ENCODE measurements at places on chromosomes 1 and 21.

- peak; percentile 33 for DNase-seq
These were observed 18.6 kb downstream of the USP24 start for GRCh38 chr1:55196433-55197035.

- no peak for DNase-seq
These were observed 345.2 kb upstream of the CAMK1G start for GRCh38 chr1:209238356-209238755.

GRCh38 chr1:86862920-86863319, 51.0 kb downstream of the SELENOF start:
- DNase-seq: no peak

DNA sequence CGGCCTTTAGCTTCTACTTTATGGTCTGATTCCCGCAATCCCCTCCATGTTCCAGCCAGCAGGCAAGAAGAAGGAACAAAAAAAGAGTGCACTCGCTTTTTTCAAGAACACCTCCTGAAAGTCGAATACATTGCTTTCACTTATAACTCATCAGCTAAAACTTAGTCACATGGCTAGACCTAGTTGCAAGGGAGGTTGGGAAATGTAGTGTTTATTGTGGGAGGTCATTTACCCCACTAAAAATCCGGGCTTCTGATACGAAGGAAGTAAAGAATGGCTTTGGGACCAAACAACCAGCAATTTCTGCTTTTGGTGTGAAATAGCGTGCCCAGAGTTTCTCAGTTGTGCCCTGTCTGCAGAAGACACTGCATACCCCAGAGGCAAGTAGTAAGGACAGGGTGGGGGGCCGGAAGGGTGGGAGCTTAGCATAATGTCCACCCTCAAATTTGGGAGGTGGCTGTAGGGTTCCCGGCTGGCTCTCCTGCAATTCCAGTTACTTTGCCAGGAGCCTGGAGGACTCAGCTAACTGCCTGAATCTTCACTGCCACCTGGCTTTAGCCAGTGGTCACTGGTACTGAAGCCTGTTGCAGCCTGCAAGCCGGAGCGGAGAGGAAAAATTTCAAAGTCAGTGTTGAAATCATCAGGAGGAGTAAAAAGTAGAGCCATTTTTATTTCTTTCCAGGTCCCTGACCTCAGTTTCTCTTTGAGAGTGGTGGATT, 57.7 kb upstream of the F3 start:
- no peak for DNase-seq

DNA sequence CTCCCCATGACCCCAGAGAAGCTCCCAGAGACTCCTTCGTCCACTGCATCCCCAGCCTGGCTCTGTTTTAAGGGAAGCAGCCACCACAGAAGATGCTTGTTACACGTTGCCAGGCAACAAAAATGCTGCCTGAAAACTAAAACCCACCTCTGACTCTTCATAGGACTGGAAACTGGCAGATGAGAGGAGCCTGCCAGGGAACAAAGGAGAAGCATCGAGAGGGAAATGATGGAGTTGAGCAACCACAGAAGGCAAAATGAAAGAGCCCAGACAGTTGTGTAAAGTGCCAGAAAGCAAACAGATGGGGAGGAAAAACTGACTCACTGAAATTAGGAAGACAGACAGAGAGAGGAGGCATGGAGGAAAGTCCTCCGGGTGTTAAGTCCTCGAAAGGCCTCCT, 118.4 kb downstream of the KCNN3 start:
- peak; percentile 82 for DNase-seq

DNA sequence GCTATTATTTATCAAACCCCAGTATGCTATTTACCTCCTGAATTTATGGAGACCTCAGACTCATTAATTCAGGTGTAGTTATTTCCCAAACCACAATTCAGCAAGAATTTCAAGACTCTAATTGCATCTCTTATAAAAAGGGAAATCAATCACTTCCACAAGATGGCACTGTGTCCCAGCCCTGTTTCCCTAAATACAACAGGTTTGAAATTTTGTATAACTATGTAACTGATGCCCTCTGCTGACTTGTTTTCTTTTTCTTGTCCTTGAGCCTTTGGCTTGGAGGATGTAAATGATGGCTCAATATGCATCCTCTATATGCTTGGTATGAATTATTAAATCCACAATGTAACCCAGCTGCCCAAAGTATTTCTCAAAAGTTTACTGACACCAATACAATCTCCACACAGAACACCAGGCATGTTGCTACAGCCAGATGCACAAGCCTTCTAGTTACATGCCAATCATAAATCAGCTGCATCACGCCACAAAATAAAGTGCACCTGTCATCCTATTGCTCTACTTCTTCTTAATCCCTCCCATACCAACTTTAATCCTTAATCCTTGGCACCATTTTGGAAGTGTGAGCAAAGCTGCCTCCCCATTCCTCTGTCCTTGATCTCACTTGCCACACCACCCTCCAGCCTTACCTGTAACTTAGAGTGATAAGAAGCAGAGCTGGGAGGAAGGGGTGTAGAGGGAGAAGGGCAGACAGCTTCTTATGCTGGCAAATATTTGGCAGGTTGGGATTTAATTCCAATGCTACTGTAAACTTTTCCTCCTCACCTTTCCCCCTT, 9.0 kb downstream of the C1orf105 start:
- DNase-seq: peak; percentile 87

DNA sequence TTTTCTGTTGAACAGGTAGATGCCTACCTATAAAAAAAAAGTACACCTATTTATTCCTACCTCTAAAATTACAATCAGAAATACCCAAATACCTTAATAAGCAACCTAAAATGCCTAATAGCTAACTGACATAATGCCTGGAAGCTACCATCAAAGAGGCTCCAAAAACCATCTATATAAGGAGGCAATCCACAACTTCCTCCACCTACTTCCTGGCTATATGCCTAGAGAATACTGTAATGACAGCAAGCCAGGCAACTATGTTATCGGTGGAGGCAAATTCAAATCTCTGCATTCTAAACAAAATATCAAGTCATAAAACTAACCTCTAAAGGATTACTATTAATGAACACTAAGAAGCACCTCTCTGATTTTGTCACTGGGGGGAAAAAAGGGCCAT, 10.1 kb downstream of the ZNF644 start:
- DNase-seq: peak; percentile 81

GRCh38 chr1:147834181-147834580, 68.4 kb upstream of the GJA8 start:
- no peak for DNase-seq

DNA sequence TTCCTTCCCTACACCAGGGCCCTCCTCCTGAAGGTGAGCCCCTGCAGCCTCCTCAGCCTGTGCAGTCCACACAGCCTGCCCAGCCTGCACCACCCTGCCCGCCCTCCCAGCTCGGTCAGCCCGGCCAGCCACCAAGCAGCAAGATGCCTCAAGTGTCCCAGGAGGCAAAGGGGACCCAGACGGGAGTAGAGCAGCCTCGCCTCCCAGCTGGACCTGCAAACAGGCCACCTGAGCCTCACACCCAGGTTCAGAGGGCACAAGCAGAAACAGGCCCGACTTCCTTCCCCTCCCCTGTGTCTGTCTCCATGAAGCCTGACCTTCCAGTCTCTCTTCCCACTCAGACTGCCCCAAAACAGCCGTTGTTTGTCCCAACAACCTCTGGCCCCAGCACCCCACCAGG, 38.8 kb downstream of the ZBTB17 start:
- DNase-seq: no peak
